ENCODE measurements at places on chromosomes 16 and 17. TPM values are rescaled to one million over a fixed set of nuclear protein-coding genes. Genes with fewer than 3 reads are reported as not detected.

- no peak for DNase-seq
These were observed 11.7 kb upstream of the DOK4 start for GRCh38 chr16:57498031-57498430.

DNA sequence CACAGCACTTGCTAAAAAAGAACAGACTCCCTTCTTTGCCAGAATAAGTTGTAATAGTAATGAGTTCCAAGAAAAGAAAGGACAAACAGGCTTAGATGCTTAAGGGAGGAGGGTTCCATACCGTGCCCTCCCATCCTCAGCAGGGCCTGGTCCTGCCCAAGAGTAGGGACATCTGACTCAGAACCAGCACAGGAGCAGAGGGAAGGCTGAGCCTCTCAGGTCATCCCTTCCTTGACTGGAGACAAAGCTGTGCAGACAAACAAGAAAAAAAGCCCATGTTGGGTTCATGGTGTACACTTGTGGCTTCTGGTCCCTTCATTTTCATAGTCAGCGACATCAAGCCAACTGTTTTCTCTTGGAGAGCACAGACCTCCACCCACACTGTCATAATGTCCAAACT lies 44.2 kb upstream of the NDRG4 start:
- DNase-seq: no peak

VPS9D1 gene
- 9.7 TPM for total RNA-seq

RAC3 gene
- total RNA-seq: 76.0 TPM

DNA sequence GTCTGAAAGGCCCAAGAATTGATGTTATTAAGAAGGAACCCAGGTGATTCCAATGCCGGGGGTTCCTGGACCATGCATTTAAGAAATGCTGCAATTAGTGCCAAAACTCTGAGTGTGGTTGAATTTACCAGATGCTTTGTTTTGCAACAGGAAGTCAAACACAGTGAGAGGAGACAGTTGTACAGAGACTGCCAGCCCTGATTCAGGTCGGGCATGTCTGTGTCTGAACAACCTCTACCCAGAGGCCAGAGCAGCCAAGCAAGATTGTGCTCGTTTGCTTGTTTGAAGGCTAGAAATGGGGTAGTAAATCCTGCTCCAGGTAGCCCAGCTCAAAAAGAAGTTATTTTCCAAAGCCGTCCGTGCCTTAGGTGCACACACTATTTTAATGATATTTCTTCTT lies 412.4 kb upstream of the ERCC4 start:
- DNase-seq: no peak

GRCh38 chr17:7463372-7463846 lies 16.0 kb downstream of the ZBTB4 start:
- DNase-seq: no peak

GRCh38 chr17:75654176-75654575 lies 12.8 kb downstream of the RECQL5 start:
- no peak for DNase-seq

ANKS4B gene
- total RNA-seq: not detected
